ENCODE measurements at places on chromosomes 4 and X.

DNA sequence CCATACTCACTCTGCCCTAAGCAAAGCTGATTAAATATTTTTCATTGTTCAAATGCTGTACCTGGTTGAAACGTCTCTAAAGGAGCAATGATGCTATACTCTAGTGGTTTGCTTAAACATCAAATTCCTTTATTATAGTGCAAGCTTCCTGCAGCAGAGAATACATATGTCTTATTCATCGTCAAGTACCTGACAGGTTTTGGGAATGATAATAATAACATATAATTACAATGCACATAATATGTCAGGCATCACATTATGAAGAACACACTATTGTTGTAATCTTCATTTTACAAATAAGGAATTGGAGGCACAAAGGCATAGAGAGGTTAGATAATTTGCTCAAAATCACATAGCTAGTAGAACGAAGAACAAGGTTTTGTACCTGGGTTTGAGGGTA is 151.6 kb downstream of the GRIA2 start:
- DNase-seq = no peak

- DNase-seq = no peak
Observed at GRCh38 chrX:1223242-1223600, 10.8 kb upstream of the CRLF2 start.

GRCh38 chrX:14948691-14949090 is 75.5 kb downstream of the MOSPD2 start:
- no peak for DNase-seq

- no peak for DNase-seq
Observed at GRCh38 chrX:103831342-103831802, 685 bp downstream of the RAB9B start.

Data from activated T-cell treated with anti-CD3 and anti-CD28 coated beads for 48 hours (primary cell).